Prostate gland (tissue), 2 donors: ENCODE measurements at places on chromosomes 4 and X. TPM values are rescaled to one million over a fixed set of nuclear protein-coding genes. Genes with fewer than 3 reads are reported as not detected.

GRCh38 chrX:43975796-43976195 lies 2.6 kb upstream of the NDP start:
- no peak for DNase-seq

RAI2 gene
- 19.1 TPM for total RNA-seq

GRCh38 chrX:151004085-151004484 lies 20.9 kb downstream of the HMGB3 start:
- DNase-seq: no peak

GRCh38 chr4:145044341-145044740 lies 53.7 kb downstream of the ANAPC10 start:
- DNase-seq: no peak

CXXC4 gene
- total RNA-seq: 7.0 TPM

CYLC1 gene
- total RNA-seq: not detected
